GM06990 (cell line): ENCODE measurements at places on chromosomes 16 and 17.
A peak's percentile ranks its signal among the peaks of the same experiment; 100 is the strongest.

GRCh38 chr17:65697661-65698060, 136.2 kb upstream of the AXIN2 start:
- no peak for DNase-seq

DNA sequence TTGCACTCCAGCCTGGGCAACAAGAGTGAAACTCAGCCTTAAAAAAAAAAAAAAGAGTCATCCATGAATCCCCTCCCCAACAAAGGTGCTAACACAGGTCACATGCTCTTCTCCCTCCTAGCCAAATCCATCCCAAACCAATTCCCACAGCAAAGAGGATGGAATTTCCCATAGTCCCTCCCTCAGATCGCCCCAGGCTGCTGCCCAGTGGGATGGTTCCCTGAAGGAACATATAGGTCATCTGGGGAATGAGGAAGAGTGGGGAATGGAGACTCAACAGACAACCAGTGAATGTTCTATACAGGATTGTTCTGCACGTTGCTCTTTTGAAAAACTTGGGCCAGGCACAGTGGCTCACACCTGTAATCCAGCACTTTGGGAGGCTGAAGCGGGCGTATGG, 18.2 kb downstream of the LGALS3BP start:
- DNase-seq = no peak

DNA sequence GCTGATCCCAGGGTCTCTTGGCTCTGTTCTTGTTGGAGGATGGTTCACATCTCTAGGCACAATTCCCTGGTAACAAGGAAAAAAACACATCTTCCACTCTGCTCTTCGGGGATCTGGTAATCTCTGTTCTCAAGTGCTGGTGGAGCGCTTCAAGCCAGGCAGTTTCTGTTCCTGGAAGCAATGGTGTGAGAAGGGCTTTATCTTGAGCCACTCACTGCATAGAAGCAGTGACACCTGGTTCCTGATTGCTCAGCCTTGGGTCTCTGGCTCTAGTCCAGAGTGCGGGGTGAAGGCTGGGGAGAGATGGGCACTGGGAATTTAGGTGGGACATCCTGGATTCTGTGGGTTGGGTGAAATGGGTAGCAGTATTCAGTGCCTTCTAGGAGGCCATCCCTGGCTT, 14.1 kb downstream of the AKAP1 start:
- DNase-seq = no peak

GRCh38 chr17:45940826-45941225, 46.5 kb downstream of the MAPT start:
- no peak for DNase-seq

GRCh38 chr16:3798838-3799237, 81.5 kb upstream of the TRAP1 start:
- no peak for DNase-seq

- no peak for DNase-seq
Measured at GRCh38 chr17:28828294-28829040, 14.1 kb downstream of the FAM222B start.

GRCh38 chr17:9226794-9227135, 205.5 kb downstream of the NTN1 start:
- peak; percentile 54 for DNase-seq

- peak; percentile 68 for DNase-seq
Measured at GRCh38 chr16:12801511-12802042, 2.1 kb downstream of the CPPED1 start.

- no peak for DNase-seq
Measured at GRCh38 chr16:12215277-12216105, 239.0 kb downstream of the SNX29 start.

DNA sequence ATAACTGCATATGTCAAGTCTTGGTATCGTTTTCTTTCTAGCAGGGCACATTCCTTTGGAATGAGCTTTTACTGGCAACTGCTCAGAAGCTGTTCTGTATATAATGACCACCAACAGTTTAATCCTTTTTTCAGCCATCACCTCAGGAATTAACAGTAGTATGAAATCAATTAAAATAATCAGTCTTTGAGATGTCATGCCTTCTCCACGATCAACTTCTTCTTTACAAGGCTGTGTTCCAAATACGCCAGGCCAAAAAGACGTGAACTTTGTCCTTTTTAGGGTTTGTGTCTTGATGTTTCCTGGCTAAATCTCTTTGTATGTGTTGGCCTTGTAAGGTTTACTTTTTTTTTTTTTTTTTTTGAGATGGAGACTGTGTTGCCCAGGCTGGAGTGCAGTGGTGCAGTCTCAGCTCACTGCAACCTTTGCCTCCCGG, 54.9 kb downstream of the ABCC1 start:
- no peak for DNase-seq

DNA sequence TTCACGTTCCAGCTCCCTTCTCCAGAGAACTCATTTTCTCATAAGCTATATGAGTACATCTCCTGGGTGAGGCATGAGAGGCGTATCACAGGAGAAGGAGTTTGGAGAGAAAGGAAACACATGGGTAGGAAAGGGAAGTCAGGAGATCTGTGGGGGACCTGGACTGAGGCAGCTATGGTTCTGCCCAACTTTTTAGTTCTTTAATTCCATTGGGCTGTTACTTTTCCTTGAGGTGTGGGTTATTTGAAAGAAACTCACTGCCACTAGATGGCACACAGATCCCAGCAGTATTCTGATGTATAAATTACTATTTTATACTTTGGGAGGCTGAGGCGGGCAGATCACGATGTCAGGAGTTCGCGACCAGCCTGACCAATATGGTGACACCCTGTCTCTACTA, 63.6 kb downstream of the NUP93 start:
- no peak for DNase-seq

DNA sequence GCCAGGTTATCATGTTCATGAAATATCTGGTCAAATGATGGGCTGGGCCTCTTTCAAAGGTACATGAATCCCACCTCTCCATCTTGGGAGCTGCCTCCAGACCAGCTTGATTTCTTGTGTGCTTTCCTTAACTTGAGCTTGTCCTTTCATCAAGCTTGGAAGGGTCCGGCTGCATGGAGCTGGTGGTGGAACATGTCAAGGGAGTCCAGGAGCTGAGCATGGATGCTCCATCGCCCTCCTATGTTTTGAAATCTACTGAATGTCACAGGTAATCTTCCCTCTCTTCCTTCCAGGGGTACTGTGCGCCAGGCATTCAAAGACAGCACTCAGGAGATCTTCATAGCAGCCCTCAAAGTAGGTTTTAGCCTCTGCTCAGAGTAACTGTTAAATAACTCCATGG, 105.8 kb downstream of the N4BP1 start:
- DNase-seq = no peak

- DNase-seq = no peak
Measured at GRCh38 chr17:82358465-82359350, at the start of gene TEX19. TSS of gene TEX19 (plus strand) at chr17:82359247. CDS start at chr17:82362151, 2,904 bp downstream.

GRCh38 chr16:72085002-72085401, 8.4 kb downstream of the TXNL4B start:
- DNase-seq = no peak

- no peak for DNase-seq
Measured at GRCh38 chr16:75065149-75065505, 51.5 kb downstream of the LDHD start.

DNA sequence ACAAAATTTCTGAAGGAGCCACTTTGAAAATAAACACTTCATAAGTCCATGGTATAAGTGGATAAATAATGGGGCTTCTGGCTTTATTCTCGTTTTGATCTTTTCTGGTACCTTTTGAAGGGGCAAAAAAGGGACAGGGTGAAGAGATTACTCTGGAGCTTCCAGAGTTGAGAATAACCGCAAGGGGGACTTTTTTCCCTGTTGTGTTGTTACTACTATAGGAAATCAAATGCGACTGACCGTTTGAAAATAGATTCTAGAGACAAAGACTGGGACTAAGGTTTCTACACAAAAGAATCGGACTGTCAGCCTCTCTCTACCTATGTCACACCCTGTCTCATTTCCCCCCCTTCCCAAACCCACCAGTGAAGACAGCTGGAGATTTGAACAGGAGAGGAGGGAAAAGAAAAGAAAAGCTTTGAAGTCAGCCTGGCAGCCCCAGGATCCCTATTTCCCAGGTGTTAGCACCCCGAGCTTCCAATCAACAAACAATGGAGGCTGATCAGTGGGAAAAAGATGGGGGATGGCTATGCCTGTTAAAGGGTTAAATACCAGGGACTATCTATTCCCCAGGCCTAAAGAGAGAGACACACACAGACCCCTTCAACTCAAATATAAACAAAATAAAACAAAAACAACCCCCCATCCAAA, 8.4 kb downstream of the HOXB4 start:
- DNase-seq = no peak

GRCh38 chr16:89949121-89949742, 677 bp downstream of the DEF8 start:
- DNase-seq = no peak

DNA sequence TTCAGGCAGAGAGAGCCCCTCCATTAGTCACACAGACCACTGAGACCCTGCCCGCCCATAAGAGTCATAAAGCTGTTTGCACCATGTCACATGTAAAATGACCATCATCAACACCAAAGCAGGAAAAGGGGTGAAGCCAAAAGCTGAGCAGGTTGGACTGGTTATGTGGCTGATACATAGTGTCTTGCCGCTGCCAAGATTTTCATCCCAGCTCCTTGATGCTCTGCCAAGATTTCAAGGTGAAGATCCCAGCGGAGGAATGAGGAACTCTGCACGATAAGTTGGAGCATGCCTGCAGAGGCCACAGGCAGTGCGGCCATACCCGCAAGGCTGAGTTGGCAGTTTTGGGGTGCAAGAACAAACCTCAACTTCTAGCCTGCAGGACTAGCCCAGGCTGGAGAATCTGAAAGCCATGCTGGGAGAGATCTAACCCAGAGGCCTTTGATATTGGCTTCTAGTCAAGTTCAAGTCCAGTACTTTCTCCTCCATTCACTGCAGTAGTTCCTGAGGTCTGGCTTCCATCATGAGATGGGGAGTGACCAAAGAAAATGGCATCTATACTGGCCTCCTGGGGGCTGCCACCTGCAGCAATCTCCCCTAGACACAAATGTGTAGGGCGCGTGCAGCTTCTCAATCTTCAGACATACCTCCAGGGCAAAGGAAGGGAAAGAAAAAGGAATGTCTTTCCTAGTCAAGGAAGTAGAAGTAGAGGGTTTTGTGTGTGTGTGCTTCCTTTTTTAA, 79.7 kb upstream of the NOL11 start:
- no peak for DNase-seq

GRCh38 chr16:81061871-81062608, 15.0 kb downstream of the C16orf46 start:
- no peak for DNase-seq

DNA sequence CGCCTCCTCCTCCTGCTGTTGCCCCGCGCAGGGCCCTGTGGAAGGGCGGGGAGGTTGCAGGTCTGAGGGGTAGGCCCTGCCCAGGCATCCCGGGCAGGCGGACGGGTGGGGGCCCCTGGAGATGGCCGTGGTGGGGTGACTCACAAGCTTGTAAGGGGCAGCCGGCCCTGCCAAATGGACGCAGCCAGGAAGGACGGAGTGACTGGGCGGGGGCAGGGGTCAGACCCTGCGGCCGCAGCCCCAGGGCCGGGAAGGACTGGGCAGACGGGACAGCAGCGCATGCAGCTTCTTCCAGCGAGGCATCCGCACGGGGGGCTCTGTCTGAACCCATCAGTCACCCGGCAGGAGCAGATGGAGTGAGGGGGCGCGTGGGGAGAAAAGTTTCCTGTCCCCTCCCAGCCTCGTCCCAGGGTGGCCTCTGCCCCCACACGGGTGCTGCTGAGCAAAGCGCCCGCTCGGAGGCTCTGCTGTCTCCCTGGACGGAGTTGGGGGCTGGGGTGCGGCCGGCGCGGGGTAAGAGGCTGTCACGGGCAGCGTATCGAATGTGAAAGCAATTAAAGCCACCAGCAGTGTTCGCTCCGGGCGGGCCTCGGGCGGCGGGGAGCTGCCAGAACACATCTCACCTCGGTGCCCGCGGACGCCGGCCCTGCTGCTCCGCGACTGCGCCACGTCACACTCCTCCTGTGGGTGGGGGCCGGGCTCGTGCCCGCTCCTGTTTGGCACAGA, 5.4 kb upstream of the PRR35 start:
- DNase-seq = no peak

DNA sequence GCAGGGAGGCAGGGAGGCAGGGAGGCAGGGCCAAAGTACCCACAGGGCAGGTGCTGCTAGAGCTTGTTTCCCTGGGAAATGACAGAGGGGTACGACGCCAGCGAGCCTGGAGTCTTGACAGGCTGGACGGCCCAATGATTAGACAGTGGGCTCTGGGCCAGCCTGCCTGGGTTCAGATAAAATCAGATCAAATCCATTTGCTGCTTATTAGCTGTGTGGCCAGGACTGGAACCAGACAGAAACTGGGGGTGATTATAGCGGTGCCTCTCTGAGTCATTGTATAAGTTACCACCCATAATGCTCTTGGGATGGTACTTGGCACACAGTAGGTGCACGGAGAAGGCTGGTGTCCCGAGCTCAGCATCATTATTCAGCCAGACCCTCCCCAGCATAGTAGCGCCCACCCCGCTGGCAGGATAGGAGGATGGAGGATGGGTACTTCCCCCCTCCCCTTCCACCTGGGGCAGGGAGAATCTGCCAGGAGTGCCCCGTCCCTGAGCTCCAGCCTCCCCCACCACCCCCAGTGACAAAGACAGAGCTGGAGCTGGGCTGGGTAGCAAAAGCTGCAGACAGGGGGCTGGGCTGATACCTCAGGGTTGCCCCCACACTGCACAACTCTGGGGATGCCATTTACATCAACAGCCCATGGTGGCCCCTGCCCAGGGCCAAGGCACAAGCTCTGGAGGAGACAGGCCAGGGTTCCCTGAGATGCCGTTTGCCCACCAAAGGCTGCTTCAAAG, 77.6 kb upstream of the TNRC6C start:
- no peak for DNase-seq

DNA sequence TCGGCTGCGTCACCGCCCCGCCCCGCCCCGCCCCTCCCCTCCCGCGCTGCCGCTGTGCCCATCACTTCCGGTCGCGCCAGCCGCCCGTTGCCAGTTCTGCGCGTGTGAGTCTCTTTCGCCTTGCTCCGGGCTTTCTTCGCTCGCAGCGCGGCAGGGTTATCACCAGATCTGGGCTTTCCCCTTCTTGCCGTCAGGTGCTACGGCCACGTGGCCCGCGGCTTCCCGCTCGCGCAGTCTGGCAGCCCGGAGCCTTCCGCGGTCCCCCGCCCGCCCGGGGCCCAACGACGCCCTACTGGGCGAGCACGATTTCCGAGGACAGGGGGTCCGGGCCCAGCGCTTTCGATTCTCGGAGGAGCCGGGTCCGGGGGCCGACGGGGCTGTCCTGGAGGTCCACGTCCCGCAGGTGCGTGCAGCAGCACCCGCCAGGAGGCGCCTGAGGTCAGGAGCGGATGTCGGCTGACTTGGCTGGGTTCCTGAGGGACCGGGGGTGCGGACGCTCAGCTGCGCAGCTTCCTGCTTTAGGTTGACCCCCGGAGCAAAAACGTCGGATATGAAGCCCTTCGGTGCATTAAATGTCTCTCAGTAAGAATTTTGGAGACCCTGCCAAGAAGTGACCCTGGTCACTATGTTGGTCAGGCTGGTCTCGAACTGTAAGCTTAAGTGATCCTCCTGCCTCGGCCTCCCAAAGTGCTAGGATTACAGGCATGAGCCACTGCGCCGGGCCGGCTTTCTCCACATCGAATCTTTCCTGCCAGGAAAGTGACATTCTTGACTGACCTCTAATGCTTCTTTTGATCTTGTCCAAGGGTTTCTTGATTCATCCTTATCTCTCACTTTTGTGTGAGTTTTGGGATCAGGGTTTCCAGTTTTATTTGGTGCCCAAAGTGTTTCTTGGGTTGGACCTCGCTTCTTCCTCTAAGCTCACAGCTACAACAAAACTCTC, at the start of gene METTL23:
TSS of gene METTL23 (plus strand) at position 64 of the 943 bp plus-strand sequence. CDS start 2,872 bp downstream, outside the sequence.
- peak; percentile 87 for DNase-seq
